ENCODE measurements at places on chromosomes 2 and 18.

DNA sequence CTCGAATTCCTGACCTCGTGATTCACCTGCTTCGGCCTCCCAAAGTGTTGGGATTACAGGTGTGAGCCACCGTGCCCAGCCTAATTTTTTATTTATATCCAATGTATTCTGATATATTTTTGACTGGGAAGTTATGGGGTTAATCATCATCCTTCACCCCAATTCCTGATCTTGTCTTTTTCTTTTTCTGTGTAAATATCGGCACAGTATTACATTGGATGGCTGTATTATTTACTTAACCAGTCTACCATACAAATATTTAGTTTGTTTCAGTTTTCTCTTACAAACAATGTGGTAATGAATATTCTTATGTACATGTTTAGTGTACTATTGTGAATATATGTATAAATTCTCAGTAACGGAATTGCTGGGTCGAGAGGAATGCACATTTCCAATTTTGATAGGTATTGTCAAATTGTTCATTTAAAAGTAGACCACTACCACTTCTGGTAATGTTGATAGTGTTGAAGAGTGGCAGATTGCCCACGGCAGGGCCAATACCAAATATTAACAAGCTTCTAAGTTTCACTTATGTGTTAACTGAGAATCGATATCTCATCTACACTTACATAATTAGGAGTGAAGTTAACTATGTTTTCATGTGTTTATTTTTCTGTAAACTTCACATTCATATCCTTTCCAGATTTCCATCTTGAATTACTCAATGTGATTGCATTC, 196.7 kb downstream of the ALPK2 start:
- DNase-seq: no peak

- no peak for DNase-seq
These were observed 299.2 kb downstream of the TDRD15 start for GRCh38 chr2:21422724-21423522.

GRCh38 chr18:26309281-26309680, 83.0 kb downstream of the TAF4B start:
- no peak for DNase-seq

GRCh38 chr18:3855966-3856365, 406.0 kb downstream of the TGIF1 start:
- no peak for DNase-seq

DNA sequence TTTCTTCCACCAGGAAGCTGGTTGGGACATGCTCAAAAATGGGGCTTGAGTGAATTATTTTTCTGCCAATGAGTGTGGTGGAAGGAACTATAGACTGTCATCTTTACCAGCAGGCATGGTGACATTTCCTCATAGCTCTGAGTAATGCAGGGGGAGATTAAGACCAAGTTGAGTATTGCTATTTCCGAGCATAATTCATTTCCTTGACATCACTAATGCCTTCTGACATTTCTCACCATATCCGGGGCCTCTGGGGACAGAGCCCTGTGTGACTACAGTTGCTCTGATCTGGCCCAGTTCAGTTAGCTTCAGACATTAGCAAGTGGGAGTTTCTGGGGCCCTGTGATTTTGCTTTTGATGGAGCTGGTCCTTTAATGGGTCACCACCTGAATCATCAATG, 410.4 kb downstream of the MEIS1 start:
- DNase-seq: no peak

DNA sequence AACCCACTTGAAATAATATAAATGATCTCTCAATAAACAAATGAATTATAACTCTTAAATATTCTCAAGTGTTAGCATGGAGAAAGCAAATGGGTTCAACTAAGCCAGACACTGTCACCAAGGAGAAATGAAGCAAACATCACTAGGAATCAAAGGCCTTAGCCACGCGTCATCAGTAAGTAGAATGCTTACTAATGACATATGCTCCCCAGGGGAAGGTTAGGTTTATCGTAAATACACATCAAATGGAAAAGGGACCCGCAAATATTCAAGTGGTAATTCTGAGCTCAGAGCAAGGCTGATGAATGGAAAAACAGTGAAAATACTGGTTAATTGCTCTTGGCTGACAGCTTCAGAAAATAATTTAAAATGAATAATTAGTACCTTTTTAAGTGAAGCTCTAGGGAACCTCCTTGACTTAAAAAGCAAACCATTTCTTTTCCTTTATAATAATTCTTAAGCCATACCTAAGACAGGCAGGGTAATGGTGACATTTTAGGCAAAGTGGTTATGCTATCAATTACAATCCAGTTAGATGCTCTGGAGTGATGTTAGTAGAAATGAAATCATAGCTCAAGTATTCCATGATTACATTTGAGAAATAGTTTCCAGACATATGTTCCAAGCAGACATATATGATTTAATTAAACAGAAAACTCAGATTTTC, 101.5 kb downstream of the ALPK2 start:
- no peak for DNase-seq

DNA sequence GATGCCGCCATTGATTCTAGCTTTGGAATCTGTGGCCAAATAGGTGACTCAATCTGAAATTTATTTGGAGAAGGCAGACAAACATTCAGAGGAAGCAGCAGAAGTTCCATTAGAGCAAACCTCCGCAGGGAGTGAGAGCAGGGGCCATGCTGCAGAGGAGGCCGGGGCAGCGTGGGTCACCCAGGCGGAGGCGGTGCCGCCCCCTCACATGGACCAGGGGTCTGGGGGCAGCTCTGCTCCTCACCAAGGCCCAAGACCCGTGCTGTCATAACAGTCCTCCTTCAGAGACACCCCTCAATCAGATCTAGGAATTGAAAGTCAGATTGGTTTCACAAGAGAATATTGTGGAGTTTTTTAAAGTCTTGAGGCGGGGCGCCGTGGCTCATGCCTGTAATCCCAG, 92.4 kb downstream of the GBX2 start:
- no peak for DNase-seq

GRCh38 chr2:109343460-109343859, 214.5 kb downstream of the SH3RF3 start:
- DNase-seq: no peak

- no peak for DNase-seq
These were observed 94.4 kb downstream of the CRIM1 start for GRCh38 chr2:36449943-36450392.

GRCh38 chr2:224846161-224846560, 130.0 kb upstream of the CCDC195 start:
- no peak for DNase-seq

GRCh38 chr2:38113981-38114708, 38.2 kb upstream of the CYP1B1 start:
- peak; percentile 51 for DNase-seq

Measured in osteoblast (primary cell).